ENCODE measurements at places on chromosomes 6 and 20. TPM values are rescaled to one million over a fixed set of nuclear protein-coding genes. Genes with fewer than 3 reads are reported as not detected.

GRCh38 chr6:165987483-165988301, 180.0 kb downstream of the TBXT start:
- DNase-seq = peak; percentile 87

DNA sequence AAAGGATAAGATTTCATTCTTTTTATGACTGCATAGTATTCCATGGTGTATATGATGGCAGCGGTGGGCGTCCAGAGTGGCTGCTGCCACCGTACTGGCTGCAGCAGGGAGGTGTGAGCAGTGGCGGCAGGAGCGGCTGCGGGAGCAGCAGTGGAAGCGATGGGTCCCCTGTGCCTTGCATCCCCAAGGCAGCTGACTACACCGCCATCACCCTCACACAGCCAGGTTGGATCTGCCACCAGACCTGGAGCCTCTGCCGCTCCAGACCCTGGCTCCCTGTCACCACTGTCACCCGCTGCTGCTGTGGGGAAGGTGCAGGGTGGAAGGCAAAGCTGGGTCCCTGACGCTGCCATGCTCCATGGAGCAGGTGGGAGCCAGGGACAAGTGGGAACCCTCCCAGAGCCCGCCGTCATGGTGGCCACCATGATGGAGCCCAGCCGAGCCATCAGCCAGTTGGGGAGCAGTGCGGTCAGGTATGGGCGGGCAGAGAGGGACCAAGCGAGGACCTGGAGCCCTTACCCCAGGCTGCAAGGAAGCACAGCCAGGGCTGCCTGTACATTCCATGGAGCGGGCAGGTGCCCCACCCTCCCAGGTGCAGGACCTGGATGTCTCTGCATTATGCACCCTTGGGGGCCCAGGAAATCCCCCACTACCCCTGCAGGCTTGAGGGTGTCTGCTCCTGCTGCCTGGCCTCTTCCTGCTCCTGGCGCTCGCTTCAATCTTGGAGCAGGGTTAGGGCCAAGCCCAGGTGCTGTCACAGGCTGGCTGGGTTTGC, 226.1 kb downstream of the OTOR start:
- peak; percentile 72 for DNase-seq

Gene FNDC11
- total RNA-seq = not detected

Gene ELOVL4
- 2.4 TPM for total RNA-seq

DNA sequence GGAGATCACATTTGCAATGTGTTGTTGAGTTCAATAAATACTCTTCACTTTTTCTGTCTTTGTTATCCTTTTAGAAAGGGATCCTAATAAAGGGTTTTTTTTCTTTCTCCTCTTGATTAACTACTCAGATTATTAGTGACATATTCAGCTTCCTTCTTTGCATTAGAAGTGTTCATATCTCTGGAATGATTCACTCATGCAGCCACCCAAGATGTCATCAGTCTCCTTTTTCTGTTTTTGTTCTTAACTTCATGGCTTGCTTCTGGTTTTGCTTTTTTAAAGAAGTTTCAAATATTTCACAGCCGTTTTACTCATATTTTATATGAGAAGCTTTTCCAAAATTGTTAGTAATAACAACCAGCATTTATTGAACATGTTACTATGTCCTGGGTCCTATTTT, 187.6 kb downstream of the TMEM242 start:
- no peak for DNase-seq

GRCh38 chr6:169008641-169009257, 244.9 kb downstream of the THBS2 start:
- DNase-seq = no peak

- DNase-seq = no peak
Observed at GRCh38 chr6:15441215-15441868, 195.5 kb downstream of the JARID2 start.
